ENCODE measurements at places on chromosomes 5 and 9.
A peak's percentile ranks its signal among the peaks of the same experiment; 100 is the strongest.

GRCh38 chr5:93585041-93585766 is 2.2 kb downstream of the NR2F1 start:
- no peak for DNase-seq

DNA sequence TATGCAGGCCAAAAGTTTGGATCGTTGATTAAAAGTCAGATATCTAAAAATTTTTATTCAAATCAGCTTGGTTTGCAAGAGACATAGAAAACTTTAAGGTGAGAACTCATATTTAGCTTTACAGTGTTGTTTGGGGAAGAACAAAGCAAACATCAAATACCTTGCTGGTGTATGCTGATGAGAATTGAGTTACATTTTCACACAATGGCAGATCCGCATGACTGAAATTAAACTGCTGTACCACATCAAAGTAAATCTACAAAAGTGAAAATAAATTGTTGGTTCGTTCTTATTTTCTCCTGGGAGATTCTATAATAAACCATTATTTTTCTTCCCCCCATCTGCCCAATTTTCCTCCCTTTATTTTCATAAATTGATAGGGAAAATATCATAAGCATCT is 198.2 kb upstream of the PCSK5 start:
- no peak for DNase-seq

- DNase-seq: no peak
Observed at GRCh38 chr5:97534166-97534565, 351.1 kb upstream of the RIOK2 start.

GRCh38 chr5:170430256-170430655 is 41.1 kb upstream of the KCNMB1 start:
- no peak for DNase-seq

DNA sequence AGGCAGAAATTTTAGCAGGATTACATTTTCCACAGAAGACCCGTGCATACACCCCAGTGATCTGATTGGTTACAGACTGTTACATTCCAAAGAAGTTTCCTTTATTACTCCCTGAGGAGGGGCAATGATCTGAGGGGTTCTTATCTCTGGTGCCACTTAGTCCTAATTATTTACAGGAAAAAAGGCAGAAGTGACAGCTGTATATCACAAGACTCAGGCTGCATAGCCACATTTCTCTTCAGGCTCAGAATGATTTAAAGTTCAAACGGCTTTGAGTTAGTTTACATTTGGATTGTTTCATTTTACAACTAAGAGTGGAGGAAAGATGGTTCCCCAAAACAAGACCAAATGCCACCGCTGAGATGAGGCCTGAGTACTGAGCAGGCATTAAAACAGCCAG is 17.3 kb downstream of the NAIF1 start:
- no peak for DNase-seq

- DNase-seq: no peak
Observed at GRCh38 chr5:41507501-41507900, 2.9 kb downstream of the PLCXD3 start.

GRCh38 chr5:148452499-148453193 is 68.9 kb downstream of the FBXO38 start:
- no peak for DNase-seq

DNA sequence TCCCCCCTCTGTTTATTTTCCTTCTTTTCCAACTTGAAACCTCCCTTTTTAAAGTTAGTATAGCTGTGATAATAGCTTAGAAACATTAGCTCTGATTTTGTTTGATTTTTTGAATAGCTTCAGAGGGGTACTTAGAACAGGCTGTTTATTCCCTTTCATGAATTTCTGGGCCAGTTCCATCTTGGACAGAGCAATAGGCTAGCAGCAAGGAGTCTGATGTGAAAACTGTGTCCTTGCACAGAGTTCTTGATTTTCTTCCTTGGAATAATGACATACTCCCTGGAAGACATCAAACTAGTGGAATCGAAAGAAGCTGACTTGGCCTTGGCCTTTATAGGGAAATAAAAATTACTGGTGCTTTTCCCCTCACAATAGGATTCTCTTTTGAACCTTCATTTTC is 32.9 kb downstream of the NTRK2 start:
- DNase-seq: no peak

- no peak for DNase-seq
Observed at GRCh38 chr5:75031366-75031765, 21.0 kb downstream of the GCNT4 start.

DNA sequence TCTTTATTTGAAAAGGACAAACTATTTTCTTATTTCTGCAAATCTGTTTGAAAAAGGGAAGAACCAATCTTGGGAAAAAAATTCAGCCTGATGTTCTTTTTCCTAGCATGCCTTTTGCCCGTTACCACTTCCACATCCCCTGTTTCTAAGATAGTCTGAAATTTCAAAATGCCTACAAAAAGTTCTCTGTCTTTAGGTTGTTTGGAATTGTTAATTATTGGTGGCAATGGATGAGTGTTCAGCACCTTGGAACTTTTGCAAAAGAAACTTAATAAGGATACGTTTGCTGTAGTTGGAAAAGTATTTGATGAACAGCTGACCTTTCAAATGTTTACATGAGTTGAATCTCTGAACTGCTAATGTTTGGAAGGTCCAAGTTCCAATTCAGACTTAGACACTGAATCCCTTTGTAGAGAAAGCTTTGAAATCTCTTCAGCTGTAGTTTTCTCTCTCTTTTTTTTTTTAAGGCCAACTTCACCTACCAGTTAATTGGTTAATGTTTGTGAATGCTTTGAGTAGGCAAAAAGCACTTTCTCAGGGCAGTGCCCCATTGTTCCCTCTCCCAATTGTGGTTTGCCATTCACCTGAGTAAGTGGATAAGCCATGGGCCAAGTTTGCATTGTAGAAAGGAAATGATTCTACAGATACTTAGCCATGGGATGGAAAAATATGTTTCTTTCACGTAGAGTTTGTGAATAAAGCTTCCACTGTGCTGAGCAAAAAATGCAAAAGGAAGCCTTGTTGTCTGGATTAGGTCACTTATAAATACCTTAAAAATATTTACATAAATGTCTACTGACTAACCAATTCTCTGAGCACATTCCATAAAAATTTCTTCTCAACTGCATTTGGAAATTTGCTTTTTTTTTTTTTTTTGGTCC is 156.4 kb upstream of the ELL2 start:
- no peak for DNase-seq

DNA sequence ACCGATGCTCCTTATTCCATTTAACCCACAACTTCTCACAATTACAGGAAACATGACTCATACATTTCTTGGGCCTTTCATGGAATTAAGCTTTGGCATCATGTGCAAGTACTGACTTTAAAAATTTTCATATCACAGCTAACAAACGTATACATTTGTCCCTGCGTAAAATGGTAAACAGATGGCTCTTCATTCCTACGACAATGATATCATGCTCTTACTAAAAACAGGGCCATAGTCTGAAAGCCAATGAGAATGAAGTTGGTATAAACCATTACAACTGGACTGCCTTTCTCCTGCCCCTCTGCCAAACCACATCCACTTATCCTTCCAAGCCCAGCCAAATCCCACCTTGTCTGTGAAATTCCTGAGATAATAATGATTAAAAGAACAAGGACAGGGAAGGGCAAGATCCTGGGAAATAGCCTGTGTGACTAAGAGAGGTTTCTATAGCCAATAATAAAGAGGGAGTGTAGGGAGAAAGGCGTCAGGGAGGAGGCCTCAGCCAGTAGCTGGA is 44.9 kb upstream of the ZNF366 start:
- DNase-seq: no peak

GRCh38 chr5:115450741-115451140 is 93.8 kb downstream of the FEM1C start:
- no peak for DNase-seq

- DNase-seq: peak; percentile 15
Observed at GRCh38 chr9:93265301-93265971, 81.5 kb downstream of the WNK2 start.

DNA sequence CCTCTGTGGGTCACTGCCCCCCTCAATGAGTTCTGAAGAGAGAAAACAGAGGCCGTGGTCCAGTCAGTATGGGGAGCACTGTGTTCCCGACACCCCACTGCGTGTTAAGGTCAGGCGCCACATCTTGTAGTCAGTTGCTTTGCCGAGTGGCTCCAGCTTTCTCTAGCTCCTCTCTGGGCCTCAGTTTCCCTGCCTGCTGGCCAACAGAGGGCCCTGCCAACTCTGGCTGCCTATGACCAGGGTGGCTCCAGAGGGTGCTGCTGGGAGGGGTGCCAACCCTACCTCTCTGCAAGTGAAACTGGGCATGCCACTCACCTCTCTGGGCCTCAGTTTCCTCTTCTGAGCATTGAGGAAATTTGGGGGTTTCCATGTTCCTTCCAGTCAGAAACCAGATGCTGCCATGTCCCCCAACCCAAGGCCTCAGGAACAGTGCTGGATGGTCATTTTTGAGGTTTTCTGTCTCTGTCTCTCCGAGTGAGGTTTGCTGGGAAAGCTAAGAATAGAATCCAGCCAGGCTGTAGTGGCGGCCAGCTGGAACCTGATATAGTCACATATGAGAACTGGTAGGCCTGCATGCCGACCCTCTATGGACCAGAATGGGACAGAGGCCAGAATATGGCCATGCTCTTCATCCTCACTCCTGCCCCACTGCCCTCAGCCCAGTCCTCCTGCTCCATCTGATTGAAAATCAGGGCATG is 132.1 kb downstream of the PHF2 start:
- no peak for DNase-seq
